ENCODE measurements at places on chromosomes 16 and 17.

GRCh38 chr16:1080801-1081733 is 8.5 kb downstream of the SSTR5 start:
- DNase-seq, result no peak

DNA sequence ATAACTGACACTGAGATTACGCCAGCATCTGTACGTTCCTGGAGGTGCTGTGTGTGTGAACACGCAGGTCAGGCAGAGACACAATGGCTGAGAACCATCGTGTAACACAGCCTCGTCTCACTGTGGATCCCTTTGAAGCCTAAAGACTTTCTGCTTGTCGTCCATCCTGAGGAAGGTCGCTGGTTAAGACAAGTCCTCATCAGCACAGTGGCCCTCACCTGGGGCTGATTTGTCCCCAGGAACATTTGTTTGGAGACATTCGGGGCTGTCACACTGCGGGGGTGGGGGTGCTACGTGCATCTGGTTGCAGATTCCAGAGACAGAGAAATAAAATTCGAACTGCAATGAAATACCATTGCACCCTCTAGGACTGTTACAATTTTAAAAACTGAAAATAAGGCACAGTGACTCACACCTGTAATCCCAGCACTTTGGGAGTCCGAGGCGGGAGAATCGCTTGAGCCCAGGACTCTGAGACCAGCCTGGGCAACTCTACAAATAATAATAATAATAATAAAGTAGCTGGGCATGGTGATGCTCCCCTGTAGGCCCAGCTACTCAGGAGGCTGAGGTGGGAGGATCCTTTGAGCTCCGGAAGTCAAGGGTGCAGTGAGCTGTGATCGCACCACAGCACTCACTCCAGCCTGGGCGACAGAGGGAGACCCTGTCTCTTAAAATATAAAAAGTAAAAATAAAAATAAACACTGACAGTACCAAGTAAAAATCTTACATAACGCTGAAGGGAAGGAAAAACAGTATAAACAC is 112.0 kb upstream of the METRNL start:
- DNase-seq, result no peak

DNA sequence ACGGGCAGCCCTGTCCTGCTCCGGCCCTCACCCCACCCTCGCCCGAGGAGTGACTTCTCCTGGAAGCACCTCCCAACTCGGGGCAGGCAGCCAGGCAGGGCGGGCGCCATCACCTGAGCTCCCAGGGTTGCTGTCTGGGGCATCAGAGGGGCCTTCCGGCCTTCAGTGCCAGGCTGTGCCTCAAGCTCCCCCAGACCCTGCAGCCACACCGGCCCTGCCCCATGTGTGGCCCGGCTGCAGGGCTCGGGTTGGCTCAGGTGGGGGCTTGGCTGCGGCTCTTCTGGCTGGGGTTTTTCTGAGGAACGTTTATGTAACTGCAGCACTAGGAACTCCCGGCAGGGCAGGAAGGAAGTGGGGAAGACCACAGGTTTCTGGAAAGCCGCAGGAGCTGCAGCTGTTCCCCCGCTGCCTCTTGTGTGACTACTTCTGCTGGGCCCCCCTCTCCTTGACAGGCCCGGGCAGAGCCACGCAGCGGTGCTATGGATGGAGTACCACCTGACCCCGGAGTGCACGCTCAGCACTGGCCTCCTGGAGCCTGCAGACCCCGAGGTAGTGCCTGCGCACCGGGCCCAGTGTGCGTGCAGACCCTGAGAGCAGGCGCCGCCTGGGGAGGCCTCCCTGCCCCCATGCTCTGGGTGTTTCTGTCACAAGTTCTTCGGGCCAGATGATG is 45.6 kb downstream of the PRMT7 start:
- no peak for DNase-seq

- no peak for DNase-seq
Measured at GRCh38 chr16:85969591-85969990, 70.6 kb downstream of the IRF8 start.

- no peak for DNase-seq
Measured at GRCh38 chr16:52851211-52851740, 201.4 kb downstream of the CHD9NB start.

GRCh38 chr17:6109536-6109935 is 39.4 kb downstream of the WSCD1 start:
- no peak for DNase-seq

DNA sequence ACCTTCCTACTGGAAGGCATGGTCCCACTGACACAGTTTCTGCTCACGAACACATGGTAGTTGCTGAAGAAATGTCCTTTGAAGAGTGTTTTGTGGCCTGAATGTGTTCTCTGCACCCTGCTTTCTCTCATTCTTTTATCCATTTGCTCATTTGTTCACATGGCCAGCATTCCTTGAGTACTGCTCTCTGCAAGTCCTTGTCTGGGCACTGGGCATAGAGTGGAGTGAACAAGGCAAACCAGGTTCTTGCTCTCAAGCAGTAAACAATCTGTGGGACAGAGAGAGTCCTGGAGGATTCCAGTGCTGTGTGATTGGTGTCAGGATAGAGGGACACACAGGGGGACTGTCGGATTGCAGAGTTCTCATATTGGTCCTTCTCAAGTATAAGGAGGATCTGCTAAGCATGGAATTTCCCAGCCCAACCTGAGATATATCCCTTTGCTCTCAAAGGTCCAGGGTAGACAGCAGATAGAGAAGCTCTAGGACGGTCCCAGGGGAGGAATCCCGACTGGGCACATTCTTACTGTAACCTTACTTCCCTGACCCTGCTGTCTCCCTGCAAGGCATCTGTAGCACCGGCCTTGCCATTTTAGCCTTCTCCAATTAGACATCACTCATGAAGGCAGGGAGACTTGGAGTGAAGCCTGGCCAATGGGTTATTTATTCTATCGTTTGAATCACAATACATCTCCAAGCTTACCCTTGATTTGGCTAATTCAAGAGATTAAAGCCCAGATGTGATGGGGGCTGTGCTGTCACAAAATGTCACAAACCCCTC is 32.3 kb downstream of the ARL4D start:
- no peak for DNase-seq

- no peak for DNase-seq
Measured at GRCh38 chr17:66614469-66614868, 220.4 kb upstream of the CACNG5 start.

GRCh38 chr17:1730326-1731193 is 6.1 kb downstream of the WDR81 start:
- DNase-seq, result no peak

DNA sequence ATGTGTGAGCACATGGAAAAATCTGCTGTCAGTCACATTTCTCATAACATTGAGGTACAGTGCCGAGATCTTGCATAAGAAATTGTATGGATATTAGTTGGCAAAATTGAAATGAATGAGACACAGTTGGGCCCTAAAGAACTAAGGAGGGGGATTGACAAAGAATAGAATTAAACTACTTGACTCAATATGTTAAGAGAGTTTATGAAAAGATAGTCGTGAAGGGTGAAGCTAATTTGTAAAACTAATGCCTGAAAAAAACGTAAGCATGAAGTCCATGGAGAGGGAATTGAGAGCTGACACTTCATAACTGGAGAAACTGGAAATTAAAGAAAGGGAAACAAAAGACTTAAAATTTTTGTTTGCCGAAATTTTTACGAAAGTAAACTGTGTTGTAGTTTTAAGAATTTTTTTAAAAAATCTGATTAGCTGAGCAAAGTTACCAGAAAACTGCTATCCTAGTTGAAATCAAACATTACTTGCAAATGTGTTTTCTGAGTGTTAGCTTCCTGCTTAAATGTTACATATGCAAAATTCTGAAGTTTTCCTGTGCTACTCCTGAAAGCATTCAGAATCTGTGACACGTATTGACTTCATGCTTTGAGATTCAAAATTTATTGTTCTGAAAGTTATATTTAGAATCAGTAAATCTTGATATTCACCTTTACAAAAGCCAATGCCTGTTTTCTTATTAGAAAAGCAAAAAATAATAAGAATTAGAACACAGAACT is 239.9 kb downstream of the PHKB start:
- DNase-seq, result no peak

GRCh38 chr16:68548947-68549346 is 9.9 kb downstream of the ZFP90 start:
- DNase-seq, result no peak

DNA sequence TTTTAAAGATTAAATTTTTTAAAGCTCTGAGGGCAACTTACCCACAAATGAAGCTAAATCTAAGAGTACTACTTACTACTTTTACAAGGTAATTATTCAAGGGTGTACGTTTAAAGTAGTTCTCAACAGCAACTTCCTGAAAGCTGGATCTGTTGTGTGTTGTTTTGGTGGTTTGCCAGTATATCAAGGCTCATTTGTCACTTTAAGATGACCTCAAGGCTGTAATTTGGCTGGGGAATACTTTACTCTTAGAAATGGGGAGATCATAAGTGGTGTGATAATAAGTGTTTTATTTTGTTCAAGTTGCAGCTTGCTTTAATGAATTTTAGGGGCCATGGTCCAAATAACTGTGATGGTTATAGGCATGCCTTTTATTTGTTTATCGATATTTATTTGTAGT is 30.4 kb downstream of the AP2B1 start:
- DNase-seq, result no peak

DNA sequence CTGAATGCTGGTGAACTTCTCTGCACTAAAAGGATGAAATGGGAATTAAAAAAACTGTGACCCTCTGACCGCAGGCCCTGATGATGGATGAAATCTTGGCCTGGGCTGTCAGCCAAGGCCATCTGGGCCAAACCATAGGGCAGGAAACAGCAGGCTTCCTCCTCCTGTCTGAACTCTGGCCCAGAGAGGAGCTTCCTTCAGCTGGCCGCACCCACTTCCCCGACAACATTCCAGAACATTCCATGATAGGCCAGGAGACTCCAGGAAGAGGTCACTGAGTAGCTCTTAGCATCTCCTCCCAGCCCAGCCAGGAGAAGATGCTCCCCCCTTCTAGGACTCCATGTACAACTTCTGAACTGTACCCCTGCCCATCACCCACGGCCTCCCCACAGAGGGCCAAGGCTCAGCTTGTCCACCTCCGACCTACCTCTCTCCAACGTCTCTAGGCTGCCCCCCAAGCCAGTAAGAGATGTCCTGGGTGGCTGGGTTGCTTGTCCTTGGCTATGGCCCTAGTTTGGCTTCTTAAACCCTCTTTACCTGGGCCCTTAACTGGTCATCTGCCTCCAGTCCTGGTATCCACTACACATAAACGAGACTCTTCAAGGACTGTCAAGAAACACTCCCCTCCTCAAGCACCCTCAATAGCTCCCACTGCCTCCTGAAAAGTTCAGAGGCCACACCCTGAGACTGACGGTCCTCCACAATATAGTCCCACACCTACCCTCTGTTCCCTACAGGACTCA is 1.7 kb downstream of the RPH3AL start:
- DNase-seq, result no peak

DNA sequence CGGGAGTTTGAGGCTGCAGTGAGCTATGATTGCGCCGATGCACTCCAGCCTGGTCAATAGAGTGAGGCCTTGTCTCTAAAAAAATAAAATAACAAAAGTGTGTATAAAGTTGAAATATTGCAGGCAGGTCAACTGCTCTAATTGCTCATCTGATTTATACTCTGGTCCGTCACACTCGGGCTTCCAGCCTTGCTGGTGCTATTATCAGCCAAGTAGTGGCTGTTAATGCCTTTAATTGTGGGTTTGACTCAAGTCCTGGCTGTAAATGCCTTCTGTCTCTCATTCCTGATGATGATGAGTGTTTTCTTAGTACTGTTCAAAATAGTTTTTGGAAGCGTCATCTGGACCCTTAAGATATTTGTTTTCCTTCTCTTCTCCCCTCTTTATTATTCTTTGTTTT is 18.4 kb downstream of the SYT17 start:
- DNase-seq, result no peak
